Skin of body (tissue), 3 donors: ENCODE measurements at places on chromosomes 2 and 18. TPM values are rescaled to one million over a fixed set of nuclear protein-coding genes. Genes with fewer than 3 reads are reported as not detected.
A peak's percentile ranks its signal among the peaks of the same experiment; 100 is the strongest.

DNA sequence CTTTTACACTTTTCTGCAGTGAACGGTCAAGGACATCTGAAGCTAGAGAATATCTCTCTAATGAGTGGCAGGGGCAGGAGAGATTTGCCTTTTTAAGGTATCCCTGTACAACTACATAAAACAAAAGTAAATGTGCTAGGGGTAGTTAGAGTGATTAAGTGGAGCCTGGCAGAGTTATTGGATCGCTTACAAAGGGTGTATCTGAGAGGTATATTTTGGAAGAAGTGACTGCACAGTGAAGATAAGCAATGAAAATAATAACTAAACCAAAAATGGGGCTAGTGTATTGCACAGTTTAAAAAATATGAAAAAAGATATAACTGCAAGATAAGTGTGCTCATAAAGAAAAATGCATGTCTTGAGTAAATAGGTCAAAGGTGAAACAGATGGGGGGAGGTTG is 193.5 kb upstream of the EPC2 start:
- no peak for DNase-seq

DNA sequence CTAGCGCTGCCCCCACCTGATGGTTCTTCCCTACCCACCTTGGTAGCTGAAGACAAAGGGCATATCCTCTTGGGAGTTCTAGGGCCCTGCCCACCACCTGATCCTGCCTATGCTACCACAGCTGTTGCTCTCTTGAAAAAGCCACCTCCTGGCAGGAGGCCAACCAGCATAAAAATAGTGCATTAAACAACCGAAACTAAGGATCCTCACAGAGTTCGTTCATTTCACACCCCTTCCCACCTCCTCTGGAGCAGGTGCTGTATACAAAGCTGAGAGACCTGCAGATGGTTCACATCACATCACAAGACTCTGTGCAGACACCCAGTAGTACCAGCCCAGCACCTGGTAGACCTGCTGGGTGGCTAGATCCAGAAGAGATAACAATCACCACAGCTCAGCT is 1348.0 kb upstream of the TMEFF2 start:
- no peak for DNase-seq

The LRATD1 gene
- 27.8 TPM for total RNA-seq

GRCh38 chr2:22795287-22795866 is 589.6 kb upstream of the KLHL29 start:
- no peak for DNase-seq

The OST4 gene
- 199 TPM for total RNA-seq

DNA sequence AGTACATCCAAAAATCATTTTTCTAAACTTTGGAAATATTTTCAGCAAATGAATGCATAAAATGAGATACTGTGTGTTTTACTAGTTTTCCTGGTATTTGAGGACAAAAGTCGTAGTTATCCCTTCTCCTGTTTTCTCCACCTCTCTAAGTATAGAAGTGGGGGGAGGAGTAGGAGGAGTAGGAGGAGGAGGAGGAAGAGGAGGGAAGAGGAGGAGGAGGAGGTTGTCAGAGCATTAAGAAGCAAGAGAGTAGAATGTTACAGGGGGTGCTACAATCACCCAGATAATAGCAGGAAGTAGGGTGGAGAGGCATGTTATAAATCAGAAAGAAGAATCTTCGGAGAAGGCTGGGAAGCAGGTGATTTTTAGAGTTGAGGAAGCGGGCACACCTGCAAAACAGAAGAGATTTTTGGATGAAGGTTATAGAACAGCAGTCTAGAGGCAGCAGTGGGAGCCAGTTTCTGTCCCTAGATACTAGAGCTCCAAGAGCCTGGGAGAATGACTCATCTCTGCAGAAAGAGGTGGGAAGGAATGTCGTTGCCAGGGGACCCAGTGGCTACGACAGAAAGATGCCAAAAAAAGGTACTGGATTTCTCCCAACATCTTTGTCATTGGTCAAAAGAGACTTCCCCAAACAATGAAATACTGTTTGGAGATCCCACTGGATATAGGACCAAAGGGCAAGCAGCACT is 44.2 kb upstream of the AQP4 start:
- DNase-seq = no peak

DNA sequence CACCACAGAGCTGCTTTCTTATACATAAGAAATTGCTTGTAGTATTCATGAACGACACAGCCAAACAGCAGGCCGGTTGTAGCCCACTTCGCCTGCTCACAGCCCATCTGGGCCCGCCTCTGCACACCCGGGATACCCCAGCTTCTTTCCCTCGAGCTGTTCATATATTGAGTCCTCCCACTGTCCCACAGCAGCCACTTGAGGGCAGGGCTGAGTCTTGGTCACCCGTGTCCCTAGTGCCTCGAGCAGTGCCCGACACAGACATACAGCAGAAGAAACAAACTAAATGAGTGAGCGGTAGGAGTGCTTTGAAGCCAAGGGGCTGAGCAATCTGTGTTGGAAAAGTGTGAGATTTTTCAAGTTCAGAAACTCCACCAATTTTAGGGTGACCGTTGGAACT is 251.4 kb downstream of the KLHL29 start:
- no peak for DNase-seq

DNA sequence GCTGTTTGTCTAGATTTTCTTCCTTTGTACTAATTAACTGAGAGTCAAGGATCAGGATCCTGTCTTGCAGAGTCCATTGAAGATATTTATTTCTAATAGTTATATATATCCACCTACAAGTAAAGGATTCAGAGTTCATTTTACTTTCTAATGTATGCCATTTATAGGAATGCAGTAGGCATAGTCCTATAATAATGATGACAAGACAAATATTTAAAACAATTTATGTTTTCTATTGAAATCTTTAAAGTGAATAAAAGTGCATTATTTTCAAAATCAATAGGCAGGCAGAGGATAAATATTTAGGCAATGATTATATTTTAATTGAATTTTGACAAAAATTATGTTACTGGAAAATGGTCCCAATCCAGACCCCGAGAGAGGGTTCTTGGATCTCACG is 1430.8 kb upstream of the NXPH2 start:
- DNase-seq = no peak

- no peak for DNase-seq
Measured at GRCh38 chr2:38898256-38898655, 8.6 kb downstream of the ARHGEF33 start.

GRCh38 chr2:74436848-74437695 is 4.7 kb downstream of the RTKN start:
- DNase-seq = no peak

The SIX3 gene
- total RNA-seq = not detected

GRCh38 chr2:215705771-215706361 is 270.0 kb upstream of the FN1 start:
- DNase-seq = no peak

GRCh38 chr2:443741-444140 is 155.8 kb upstream of the ALKAL2 start:
- DNase-seq = no peak

DNA sequence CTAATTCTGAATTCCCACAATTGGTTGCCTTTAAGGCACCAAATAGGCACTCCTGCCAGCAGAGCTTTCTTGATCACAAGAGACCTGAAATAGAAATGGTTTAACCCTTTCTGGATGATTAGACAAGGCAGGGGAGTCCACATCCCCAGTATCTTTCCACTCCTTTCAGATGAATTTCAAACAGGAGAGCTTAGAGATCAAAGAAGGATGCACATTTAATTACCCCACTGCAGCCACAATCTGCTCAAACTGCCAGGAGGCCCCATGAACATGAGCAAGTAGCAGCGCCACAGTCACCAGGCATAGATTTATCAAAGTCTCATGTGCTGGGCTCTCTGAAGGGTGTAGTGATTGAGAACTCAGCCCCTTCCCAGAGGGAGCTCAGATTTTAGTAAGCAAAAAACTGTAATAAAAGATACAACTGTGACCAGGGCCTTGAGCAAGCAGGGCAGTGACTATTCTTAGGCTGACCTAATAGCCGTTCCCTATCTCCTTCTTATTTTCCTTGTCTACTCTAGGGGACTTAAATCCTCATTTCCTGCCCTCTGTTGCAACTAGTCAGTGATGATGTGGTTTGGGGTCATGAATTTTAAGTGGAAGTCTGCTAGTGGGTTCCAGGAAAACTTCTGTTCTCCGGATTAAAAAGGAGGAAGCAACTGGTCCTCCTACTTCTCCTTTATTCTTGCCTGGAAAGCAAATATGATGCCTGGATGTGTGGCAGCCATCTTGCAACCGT is 53.7 kb downstream of the SLC4A3 start:
- DNase-seq = no peak

DNA sequence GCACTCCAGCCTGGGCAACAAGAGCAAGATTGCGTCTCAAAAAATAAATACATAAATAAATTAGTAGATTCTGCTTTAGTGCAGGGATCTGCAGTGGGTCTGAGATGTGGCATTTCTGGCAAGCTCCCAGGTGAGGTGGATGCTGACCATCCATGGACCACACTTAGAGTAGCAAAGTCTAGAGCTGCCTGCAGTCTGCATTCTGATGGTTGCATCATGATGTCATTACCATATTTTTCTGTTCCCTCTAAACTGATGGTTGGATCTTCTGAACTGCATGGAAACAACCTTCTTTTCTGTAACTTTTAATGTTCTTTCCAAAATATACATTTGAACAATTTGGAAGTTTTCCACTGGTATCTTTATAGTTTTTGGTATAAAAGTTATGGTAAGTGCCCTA is 42.9 kb downstream of the MYL12B start:
- no peak for DNase-seq

The POTEI gene
- total RNA-seq = 0.10 TPM

GRCh38 chr2:45412754-45413379 is 198.2 kb downstream of the SRBD1 start:
- peak; percentile 83 for DNase-seq

GRCh38 chr2:30990671-30991070 is 147.6 kb downstream of the GALNT14 start:
- DNase-seq = no peak

DNA sequence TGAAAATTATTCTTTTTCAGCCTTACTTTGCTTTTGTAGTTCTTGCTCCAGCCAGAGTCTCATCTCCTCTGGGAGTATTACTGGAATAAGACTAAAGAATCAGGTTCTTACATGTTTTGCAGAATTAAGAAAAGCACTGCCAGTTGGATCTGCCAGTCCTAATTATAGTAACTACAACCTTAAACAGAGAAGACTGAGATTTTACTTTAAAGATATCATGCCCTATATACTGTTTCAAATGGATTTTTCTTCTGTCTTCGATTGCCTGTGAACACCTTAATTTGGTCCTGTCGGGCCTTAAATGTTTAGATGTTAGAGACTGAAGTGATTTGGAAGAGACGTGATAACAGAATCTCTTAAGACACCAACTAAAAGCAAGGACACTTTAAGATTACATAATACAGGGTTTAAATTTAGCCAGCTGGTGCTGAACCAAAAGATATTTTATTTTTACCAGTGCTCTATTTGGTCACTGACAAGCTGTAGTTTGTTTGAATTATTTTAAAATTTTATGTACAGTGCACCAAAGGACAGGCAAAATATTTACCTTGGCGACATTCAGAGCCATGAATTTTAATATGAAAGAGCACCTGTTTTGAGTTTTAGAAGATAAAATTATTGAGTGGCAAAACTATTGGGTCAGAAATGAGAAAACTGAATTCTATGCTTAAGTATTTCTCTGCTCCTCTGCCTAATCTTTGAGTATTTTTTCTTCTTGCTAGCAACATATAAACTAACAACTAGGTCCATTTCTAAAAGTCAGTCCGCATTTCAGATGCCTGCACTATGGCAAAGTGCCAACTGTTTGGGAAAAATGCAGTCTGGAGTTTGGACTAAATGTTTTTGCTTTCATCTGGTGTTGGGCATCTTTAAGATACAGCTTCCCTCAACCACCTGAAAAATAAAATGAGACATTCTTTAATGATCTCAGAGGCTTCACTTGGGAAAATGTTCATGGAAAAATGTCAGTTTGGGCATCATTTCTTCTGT is 300.0 kb downstream of the XIRP2 start:
- no peak for DNase-seq

DNA sequence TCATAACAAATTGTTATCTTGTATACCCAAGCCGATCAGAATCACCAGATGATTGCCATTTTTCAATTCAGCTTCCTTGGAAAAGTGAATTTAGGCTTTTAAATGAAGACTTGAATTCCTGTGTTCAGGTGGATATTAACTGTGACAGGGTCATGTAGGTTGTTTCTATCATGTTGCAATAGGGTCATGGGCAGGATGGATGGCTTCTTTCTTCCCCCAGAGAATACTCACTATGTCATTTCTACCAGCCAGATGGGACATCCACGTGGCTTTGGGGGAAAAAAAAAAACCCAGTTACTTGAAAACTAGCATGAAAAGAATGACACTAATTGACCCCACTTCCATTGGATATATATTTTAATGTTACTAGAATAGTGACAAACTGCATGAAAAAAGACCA is 14.6 kb upstream of the DSG2 start:
- no peak for DNase-seq

The GALNT3 gene
- total RNA-seq = 20.3 TPM

The HOXD13 gene
- total RNA-seq = not detected

The TANK gene
- total RNA-seq = 90.7 TPM

GRCh38 chr18:49185623-49186022 is 234.9 kb upstream of the SMAD7 start:
- no peak for DNase-seq

DNA sequence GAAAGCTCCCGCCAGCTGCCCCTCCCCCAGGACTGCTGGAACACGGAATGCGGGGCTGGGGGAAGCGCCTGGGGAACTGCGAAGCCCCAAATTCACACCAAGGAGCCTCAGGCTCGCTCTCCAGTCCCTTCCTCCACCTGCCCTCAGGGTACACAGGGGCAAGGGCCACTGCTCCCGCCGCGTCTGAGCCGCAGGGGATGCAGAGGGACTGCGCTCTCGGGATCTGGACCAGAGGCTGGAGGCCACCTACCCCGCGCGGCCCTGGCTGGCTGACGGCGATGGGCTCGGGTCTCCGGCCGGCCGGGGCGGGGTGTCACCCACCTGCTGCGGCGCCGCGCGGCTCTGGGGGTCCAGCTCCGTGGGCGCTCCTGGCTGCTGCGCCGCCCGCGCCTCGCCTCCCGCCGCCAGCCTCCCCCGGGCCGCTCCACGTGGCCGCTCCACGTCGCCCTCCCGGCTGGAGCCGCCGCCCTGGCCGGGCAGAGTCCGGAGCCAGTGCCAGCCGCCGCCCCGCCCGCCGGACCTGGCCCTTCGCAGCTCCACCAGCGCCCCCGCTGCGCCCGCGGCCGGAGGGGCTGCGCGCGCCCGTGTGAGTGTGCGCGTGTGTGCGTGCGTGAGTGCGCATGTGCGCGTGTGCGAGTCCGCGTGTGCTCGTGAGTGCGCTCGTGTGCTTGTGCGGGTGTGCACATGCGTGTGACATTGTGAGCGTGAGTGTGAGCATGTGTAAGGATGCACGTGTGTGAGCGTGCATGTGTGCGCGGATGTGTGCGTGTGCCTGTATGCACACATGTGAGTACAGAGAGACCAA is at the start of gene CGREF1:
Gene CGREF1 (minus strand): TSS at position 604 of the 805 bp plus-strand sequence. CDS start 14,762 bp downstream, outside the sequence.
- DNase-seq = peak; percentile 50

The CDCA7 gene
- 11.4 TPM for total RNA-seq

DNA sequence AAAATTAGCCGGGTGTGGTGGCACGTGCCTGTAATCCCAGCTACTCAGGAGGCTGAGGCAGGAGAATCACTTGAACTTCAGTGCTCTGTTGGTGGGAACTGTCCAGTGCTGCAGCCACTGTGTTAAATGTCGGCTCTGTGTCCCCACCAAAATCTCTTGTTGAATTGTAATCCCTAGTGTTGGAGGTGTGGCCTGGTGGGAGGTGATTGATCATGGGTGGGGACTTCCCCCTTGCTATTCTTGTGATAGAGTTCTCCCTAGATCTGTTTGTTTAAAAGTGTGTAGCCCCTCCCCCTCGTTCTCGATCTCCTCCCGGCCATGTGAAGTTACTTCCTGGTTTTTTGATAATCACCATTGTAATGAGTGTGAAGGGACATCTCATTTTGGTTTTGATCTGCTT is 9.8 kb upstream of the RPL31 start:
- DNase-seq = no peak
